ENCODE measurements at places on chromosomes 4 and X.

GRCh38 chrX:124260845-124261244 is 71.6 kb upstream of the TEX13D start:
- DNase-seq = no peak

- H3K27ac ChIP-seq = no peak overlapping the region
- no peak for DNase-seq
- H3K4me1 ChIP-seq = no peaks in the 10 kb centered on the region
- H3K4me3 ChIP-seq = no peak overlapping the region
Observed at GRCh38 chr4:52195869-52196268, 144.8 kb downstream of the SPATA18 start.

DNA sequence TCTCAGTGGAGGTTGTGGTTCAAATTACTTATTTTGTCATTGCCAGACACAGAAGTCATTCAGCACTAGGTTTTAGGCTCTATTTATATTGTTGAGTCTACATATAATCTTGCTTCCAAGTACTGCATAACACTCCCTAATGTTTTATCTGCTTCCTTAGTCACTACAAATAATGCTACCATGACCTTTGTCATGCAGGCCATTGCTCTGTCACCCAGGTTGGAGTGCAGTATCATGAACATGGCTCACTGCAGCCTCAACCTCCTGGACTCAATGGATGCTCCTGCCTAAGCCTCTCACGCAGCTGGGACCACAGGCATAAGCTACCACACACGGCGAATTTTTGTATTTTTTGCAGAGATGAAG is 23.5 kb upstream of the PDZD4 start:
- no peaks in the 10 kb centered on the region for H3K4me1 ChIP-seq
- H3K27me3 ChIP-seq = no peaks in the 10 kb centered on the region
- no peak for DNase-seq
- no peak overlapping the region for H3K4me3 ChIP-seq
- no peaks in the 10 kb centered on the region for H3K36me3 ChIP-seq

DNA sequence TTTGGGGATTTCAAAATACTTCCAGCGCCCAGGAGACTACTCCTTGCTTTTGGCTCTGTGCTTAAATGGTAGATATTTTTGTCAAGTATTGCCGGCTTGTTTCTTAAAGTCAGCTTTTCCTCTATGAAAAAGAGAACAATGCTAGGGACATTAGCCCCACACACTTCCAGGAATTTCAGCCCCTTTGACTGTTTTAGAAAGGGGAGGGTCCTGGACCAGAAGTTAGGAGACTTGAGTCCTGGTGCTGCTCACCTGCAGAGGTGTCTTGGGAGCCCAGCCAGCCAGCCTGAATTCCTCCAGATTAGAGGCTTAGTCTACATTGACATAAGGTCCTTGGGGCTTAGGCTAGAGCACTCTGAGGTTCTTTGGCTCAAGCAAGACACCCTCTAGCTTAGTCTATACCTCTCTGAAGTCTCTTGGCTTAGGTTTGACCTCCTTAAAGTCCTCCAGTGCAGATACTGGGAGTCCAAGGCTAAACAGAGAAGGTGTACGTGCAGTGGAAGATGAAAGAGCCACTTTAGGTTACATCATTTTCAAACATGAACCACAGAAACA is 1.6 kb upstream of the SETD7 start:
- no peak for DNase-seq
- H3K4me3 ChIP-seq = peak overlapping the region; percentile 73
- H3K36me3 ChIP-seq = no peaks in the 10 kb centered on the region
- no peaks in the 10 kb centered on the region for H3K27me3 ChIP-seq
- peaks cover 25% of the 10 kb centered on the region for H3K4me1 ChIP-seq

DNA sequence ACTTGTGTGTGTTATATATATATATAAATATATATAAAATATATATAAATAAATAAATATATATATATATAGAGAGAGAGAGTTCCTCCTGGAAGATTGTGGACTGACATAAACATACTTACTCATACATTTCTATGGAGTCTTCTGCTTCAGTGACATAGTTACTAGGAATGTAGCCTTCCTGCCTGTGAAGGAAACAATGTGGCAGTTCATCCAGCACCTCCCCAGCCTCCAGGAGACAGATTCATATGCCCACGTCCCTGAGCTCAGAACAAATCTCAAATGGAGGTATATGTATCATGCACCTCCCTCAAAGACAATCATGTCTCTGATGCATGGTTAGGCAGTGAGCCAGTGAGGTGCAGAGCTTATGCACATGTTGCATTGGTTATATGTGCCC is 11.4 kb upstream of the TIMM8A start:
- H3K36me3 ChIP-seq = no peaks in the 10 kb centered on the region
- no peak overlapping the region for H3K27ac ChIP-seq
- H3K4me3 ChIP-seq = no peak overlapping the region
- H3K4me1 ChIP-seq = no peaks in the 10 kb centered on the region
- H3K27me3 ChIP-seq = no peaks in the 10 kb centered on the region
- DNase-seq = no peak

DNA sequence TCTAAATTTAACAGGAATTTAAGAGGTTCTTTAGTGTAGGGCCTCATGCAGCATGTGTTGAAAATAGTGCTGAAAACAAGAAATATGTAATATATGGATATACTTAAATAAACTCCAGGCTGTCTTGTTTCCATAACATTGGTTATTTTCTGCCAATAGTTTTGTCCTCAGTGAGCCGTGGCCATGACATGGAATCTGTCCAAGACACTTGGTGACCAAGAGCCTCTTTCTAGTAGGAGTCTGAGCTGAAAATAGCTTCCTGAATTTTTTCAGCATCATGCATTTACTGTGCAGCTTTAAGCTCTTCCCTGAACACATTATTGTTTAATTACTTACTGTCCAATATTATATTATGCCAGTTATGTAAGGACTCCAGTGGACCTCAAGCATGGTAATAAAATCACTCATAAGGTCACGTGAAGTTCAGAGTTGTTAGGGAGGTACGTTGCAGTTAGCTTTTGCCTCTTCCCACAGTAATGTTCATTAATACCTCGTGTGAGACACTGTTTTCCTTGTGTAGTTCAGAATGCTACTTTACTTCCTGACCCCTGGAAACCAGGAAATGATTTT is 488.2 kb downstream of the GRID2 start:
- DNase-seq = no peak
- no peak overlapping the region for H3K4me3 ChIP-seq
- no peaks in the 10 kb centered on the region for H3K4me1 ChIP-seq
- no peaks in the 10 kb centered on the region for H3K36me3 ChIP-seq
- H3K27ac ChIP-seq = no peak overlapping the region

DNA sequence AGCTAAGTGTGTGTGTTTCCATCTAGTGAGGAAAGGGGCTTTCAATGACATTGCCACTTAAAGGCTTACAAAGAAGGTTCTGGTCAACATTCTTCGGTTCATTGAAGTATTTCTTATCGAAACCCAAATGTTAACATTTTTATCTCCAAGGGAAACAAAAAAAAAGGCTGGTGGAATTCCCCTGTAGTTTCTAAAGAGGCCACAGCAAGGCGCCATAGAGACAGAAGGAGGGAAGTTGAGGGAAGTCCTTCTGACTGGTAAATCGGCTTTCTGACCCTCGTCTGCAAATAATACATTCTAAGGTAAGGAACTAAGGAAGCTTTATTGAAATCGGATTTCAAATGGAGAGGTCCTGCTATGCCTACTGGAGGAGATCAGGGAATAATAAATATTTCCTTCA is 1.7 kb upstream of the ZFP42 start:
- H3K4me3 ChIP-seq = no peak overlapping the region
- no peaks in the 10 kb centered on the region for H3K27me3 ChIP-seq
- H3K27ac ChIP-seq = no peak overlapping the region
- H3K36me3 ChIP-seq = no peaks in the 10 kb centered on the region
- no peaks in the 10 kb centered on the region for H3K4me1 ChIP-seq
- no peak for DNase-seq

DNA sequence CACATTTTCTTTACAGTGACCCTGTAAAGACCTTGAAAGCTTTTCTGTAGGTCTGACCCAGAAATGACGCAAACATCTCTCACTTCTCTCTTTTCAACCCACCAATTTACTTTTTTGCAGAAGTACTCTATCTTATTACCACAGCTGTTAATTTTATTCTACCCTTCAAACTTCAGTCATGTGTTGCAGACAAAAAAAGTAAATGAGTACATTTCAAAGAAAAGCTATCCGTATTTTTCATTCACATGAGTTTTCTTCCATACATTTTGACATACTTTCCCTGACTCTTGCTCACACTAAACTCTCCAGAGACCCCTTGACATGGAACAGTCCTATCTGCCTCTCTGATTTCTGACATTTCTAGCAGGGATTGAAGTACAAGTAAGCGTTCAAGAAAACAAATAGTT is 51.7 kb downstream of the SLC7A11 start:
- H3K4me1 ChIP-seq = no peaks in the 10 kb centered on the region
- no peaks in the 10 kb centered on the region for H3K27me3 ChIP-seq
- H3K36me3 ChIP-seq = no peaks in the 10 kb centered on the region
- DNase-seq = no peak
- no peak overlapping the region for H3K4me3 ChIP-seq

DNA sequence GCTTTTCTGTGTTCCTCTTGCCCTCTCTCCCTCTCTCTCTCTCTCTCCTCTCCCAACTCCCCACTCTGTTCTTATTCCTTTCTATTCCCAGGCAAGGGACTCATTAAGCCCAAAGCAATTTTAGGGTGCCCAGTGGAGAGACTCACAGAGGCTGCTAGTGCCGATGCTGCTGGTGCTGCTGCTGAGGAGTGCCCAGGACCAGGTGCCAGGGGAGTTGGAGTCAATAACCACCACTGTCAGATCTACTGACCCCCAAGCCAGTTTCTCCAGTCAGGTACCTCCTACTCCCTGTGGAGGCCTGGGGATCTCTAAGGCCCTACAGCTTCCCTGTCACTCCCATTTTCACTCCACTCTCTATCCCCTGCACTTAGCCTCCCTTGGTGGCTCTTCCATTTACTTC is 54.2 kb upstream of the LAS1L start:
- H3K4me1 ChIP-seq = no peaks in the 10 kb centered on the region
- no peaks in the 10 kb centered on the region for H3K27me3 ChIP-seq
- no peak overlapping the region for H3K27ac ChIP-seq
- H3K36me3 ChIP-seq = no peaks in the 10 kb centered on the region
- no peak overlapping the region for H3K4me3 ChIP-seq

DNA sequence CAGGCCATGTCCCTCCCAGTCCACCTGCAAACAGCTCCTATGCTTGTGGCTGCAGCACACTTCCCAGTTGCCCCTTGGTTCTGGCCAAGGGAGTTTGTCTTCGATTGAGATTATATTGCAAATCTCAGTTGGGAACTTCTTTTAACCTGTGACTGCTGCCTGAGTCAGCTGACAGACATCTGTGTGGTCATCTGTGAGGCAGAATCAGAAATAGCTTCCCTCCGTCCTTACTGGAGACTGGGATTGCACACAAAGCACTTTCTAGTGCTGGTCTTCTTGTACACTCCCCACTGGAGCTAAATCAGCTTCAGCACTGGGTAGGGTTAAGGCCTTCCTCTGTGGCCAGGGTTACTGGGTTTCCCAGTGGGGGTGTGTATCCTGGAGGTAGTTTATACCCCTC is 34.3 kb downstream of the ZNF330 start:
- no peaks in the 10 kb centered on the region for H3K27me3 ChIP-seq
- DNase-seq = no peak
- no peaks in the 10 kb centered on the region for H3K4me1 ChIP-seq
- H3K36me3 ChIP-seq = no peaks in the 10 kb centered on the region

DNA sequence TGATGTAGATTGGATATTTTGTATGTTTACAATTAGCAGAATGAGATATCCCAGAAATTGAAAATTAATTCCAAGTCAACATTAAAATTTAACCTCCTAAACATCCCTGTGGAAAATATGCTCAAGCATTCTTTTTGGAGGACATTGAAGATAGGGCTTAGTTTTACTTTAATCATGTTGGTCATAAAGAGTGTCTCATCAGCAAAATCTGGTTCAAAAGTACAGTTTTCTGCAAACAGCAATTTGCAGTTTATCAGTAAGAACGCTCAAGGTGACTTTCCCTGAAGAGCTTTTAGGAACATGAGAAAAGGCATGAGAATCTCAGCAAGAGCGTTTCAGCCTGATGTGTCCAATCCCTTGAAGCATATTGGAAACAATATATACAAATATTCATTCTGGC is 889.8 kb downstream of the CENPC start:
- no peak overlapping the region for H3K27ac ChIP-seq
- H3K27me3 ChIP-seq = no peaks in the 10 kb centered on the region
- H3K36me3 ChIP-seq = no peaks in the 10 kb centered on the region
- no peaks in the 10 kb centered on the region for H3K4me1 ChIP-seq
- no peak overlapping the region for H3K4me3 ChIP-seq
- no peak for DNase-seq

GRCh38 chrX:2690856-2691542 is at the start of gene CD99:
TSS of gene CD99 (plus strand) at chrX:2691295. CDS start at chrX:2691361, 66 bp downstream.
- H3K27ac ChIP-seq = peak within 1 kb of the TSS; percentile 47
- peaks cover 5% of the 10 kb centered on the region for H3K4me1 ChIP-seq
- peak within 1 kb of the TSS; percentile 91 for H3K4me3 ChIP-seq
- no peaks in the 10 kb centered on the region for H3K27me3 ChIP-seq

GRCh38 chr4:176273736-176274135 is 4.7 kb upstream of the ASB5 start:
- no peak overlapping the region for H3K27ac ChIP-seq
- no peak for DNase-seq
- H3K36me3 ChIP-seq = no peaks in the 10 kb centered on the region
- no peaks in the 10 kb centered on the region for H3K27me3 ChIP-seq
- H3K4me3 ChIP-seq = no peak overlapping the region
- peaks cover 23% of the 10 kb centered on the region for H3K4me1 ChIP-seq

- H3K27ac ChIP-seq = no peak overlapping the region
- peak; percentile 39 for DNase-seq
- H3K27me3 ChIP-seq = no peaks in the 10 kb centered on the region
- H3K4me1 ChIP-seq = no peaks in the 10 kb centered on the region
- peak overlapping the region; percentile 60 for H3K4me3 ChIP-seq
Observed at GRCh38 chr4:180058691-180059215, 2184.4 kb upstream of the TENM3 start.

DNA sequence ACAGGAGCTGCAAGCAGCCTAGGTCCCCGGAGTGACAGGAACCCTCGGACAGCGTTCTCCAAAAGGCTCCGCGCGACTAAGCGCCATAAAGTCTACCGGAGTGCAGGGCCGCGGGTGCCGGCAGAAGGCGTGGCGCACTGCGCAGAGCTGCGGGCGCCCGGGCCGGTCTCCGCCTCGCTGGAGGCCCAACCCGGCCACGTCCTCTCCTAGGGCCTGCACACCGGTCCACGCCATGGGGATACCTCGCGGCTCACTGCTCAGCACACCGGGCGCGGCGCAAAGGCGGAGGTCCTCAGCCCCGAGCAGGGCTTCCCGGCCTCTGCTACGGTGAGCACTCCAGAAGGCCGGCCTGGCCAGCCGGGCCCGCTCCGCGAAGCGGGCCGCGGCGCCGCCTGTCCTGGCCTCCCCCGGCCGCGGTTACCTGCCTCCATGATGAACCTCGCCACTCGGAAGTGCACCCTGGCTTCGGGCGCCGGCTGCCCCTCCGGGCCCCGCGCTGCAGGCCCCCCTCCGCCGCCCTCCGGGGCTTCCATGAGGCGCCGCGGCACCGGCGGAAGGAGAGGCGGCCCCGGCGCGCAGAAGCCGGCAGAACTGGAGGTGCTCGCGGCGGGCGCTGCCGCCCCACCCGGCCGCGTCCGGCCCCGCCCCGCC is at the start of gene CCNQ:
Gene CCNQ (minus strand): TSS at position 599 of the 651 bp plus-strand sequence. CDS start 66 bp downstream, at position 533.
- no peaks in the 10 kb centered on the region for H3K27me3 ChIP-seq
- H3K27ac ChIP-seq = peak within 1 kb of the TSS; percentile 24
- H3K36me3 ChIP-seq = 0 out of 2 replicates have a peak, but pooled peaks cover 2% of the 10 kb centered on the region
- peak; percentile 23 for DNase-seq
